ENCODE measurements at places on chromosomes 4 and X.

- no peak for DNase-seq
Observed at GRCh38 chr4:98522636-98523395, 135.6 kb downstream of the TSPAN5 start.

DNA sequence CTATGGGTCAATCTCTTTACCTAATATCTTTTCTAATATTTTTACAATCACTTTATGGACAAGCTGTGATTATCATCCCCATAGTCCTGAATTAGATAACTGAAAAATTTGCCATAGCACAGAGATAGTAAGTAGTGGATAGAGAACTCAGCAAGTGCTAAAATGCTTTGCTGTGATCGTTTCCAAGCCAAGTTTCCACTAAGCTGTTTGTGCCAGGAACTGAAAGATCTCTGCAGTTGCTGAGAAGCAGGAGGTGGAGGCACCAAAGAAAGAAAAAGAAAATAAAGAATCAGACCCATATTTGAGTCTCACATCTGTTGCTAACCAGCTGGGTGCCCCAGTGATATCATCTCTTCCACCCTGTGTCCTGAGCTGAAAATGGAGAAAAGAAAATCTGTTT is 605.6 kb upstream of the BOD1L1 start:
- DNase-seq = no peak

GRCh38 chr4:104486716-104487504 is 7.8 kb downstream of the CXXC4 start:
- no peak for DNase-seq

- no peak for DNase-seq
Observed at GRCh38 chrX:150085881-150086280, 147.6 kb upstream of the EOLA2 start.

DNA sequence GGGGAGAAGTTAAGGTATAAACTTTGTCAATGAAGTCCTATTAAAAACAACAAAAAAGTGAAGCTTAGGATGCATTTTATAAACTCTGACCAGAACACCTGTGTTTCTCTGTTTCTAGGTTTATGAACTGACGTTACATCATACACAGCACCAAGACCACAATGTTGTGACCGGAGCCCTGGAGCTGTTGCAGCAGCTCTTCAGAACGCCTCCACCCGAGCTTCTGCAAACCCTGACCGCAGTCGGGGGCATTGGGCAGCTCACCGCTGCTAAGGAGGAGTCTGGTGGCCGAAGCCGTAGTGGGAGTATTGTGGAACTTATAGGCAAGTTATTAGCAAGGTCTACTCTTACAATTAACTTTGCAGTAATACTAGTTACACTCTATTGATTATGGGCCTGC is 46.6 kb downstream of the HTT start:
- no peak for DNase-seq

DNA sequence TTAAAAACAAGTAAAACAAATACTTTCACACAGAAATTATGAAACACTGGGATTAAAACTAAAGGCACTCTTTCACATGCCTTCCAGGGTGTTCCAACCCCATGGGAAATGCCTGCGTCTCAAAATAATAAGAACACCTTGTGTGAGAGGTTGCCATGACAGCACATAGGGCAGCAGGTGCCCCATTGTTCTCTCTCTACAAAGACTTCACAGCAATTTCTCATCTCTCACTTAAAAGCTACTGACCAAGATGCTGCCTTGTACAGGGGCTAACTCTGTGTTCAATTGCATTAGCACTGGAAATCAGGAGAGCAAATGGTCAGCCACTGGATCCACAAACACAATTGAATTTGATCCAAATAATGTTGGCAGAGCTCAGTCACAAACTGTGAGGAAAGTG is 102.5 kb upstream of the GALNTL6 start:
- no peak for DNase-seq

Measured in activated CD8-positive, alpha-beta memory T cell treated with anti-CD3 and anti-CD28 coated beads for 24 hours (primary cell).